ENCODE measurements at places on chromosomes 7 and 10. TPM values are rescaled to one million over a fixed set of nuclear protein-coding genes. Genes with fewer than 3 reads are reported as not detected.

ACSM6 gene
- not detected for total RNA-seq

DNA sequence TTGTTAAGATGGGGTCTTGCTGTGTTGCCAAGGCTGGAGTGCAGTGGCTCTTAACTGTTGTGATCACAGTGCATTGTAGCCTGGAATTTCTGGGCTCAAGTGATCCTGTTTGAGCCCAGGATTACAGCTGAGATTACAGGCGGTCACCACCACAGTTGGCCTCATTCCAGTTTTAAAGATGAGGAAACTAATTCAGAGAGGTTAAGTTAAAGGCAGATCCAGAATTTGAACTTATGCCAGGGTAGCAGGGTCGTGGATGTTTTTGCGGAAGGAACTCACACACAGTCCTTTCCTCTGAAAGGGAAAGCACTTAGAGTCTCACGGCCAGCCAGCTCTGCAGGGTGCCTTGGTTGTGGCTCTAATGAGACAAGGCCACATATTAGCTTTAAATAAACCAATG, 84.7 kb downstream of the MMRN2 start:
- DNase-seq, result no peak
- peaks cover 19% of the 10 kb centered on the region for H3K4me1 ChIP-seq
- H3K4me3 ChIP-seq, result no peak overlapping the region
- H3K36me3 ChIP-seq, result peaks cover 5% of the 10 kb centered on the region

- H3K27ac ChIP-seq, result peak overlapping the region; percentile 19
- no peak overlapping the region for H3K4me3 ChIP-seq
- H3K4me1 ChIP-seq, result no peaks in the 10 kb centered on the region
- DNase-seq, result no peak
- peaks cover 17% of the 10 kb centered on the region for H3K27me3 ChIP-seq
Observed at GRCh38 chr7:2663960-2664359, 24.0 kb upstream of the AMZ1 start.

GRCh38 chr10:49109669-49110340, 5.5 kb downstream of the VSTM4 start:
- no peak for DNase-seq
- H3K4me1 ChIP-seq, result peaks cover 1% of the 10 kb centered on the region
- no peak overlapping the region for H3K4me3 ChIP-seq
- H3K36me3 ChIP-seq, result no peaks in the 10 kb centered on the region
- H3K27me3 ChIP-seq, result peaks cover 32% of the 10 kb centered on the region
- no peak overlapping the region for H3K27ac ChIP-seq

DNA sequence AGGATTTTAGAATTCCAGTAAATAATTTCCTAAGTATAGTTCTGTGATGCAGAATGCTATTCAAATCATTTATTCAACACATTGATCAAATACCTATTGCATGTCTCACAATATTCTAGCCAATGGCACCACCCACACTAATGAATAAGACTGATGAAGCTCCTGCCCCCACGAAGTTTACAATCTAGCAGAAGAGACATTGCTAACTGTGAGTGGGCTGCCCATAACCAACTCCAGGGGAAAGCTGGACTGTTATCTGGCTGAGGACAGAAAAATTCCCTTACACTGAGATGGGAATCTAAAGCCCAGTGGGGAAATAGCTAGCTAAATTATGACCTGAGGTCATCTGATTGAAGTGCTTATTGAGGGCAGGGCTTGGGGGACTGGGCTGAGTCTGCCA, 128.8 kb upstream of the LYZL2 start:
- no peak overlapping the region for H3K27ac ChIP-seq
- H3K4me3 ChIP-seq, result no peak overlapping the region
- H3K36me3 ChIP-seq, result no peaks in the 10 kb centered on the region
- DNase-seq, result no peak
- H3K27me3 ChIP-seq, result peaks cover 12% of the 10 kb centered on the region

- H3K4me3 ChIP-seq, result no peak overlapping the region
- DNase-seq, result no peak
- peak overlapping the region; percentile 18 for H3K27ac ChIP-seq
Observed at GRCh38 chr10:28587970-28588290, 55.0 kb downstream of the WAC start.

DNA sequence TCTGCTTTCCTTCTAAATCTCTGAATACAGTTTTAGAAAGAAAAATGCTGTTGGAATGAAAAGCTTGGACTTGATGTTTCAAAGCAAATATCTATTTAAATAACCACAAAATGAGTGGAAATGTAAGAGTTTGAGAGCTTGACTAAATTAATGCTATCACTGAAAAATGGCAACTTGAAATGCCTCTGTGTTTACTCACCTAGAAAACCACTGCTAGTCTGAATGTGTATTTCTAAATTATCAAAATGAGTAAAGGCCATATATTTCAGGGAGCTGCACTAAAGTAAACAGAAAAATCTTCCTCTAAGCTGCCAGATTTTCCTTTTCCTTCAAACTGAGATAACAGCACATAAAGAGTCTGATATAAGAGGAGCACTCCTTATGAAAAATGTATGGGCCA, 87.9 kb downstream of the DPY19L1 start:
- no peak overlapping the region for H3K4me3 ChIP-seq
- H3K4me1 ChIP-seq, result no peaks in the 10 kb centered on the region

GRCh38 chr7:126411821-126412383, 840.8 kb downstream of the GRM8 start:
- no peaks in the 10 kb centered on the region for H3K36me3 ChIP-seq
- H3K4me1 ChIP-seq, result no peaks in the 10 kb centered on the region
- no peaks in the 10 kb centered on the region for H3K27me3 ChIP-seq
- no peak for DNase-seq

DNA sequence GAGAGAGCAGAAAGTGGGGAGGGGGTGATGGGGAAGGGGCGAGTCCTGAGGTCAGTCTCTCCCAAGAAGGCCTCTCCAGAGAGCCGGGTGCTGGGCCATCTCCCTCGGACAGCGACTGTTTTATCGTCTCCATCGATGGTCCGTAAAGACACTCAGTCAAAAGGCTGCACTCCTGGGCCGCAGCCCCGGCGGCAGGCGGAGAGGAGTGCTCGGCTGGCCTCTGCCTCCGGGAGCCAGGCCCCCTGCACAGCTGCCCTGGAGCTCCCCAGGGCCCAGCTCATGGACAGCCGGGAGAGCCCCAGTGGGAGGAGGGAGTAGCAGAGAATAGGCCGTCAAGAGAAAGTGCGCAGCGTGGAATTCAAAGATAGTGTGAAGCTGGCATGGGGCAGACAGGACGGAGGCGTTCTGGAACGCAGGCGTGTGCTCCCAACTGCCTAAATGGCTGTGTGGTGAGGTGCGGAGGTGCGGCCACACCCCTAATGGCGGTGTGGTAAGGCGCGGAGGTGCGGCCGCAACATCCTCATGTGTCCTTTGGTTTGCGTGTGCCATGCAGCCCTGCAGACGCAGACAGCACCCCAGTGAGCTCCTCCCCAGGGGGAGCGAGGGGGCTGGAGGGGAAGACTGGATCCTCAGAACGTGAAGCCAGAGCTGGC, 477.5 kb upstream of the FOXK1 start:
- DNase-seq, result no peak
- H3K27ac ChIP-seq, result peak overlapping the region; percentile 55
- H3K27me3 ChIP-seq, result no peaks in the 10 kb centered on the region
- H3K4me3 ChIP-seq, result peak overlapping the region; percentile 75
- peaks cover 4% of the 10 kb centered on the region for H3K36me3 ChIP-seq

GRCh38 chr7:120700796-120701195, 157.1 kb downstream of the TSPAN12 start:
- H3K36me3 ChIP-seq, result peaks cover 7% of the 10 kb centered on the region
- H3K4me3 ChIP-seq, result no peak overlapping the region
- peaks cover 29% of the 10 kb centered on the region for H3K4me1 ChIP-seq
- no peaks in the 10 kb centered on the region for H3K27me3 ChIP-seq
- no peak overlapping the region for H3K27ac ChIP-seq
- no peak for DNase-seq

- H3K27ac ChIP-seq, result no peak overlapping the region
- H3K27me3 ChIP-seq, result no peaks in the 10 kb centered on the region
- peaks cover 49% of the 10 kb centered on the region for H3K36me3 ChIP-seq
- H3K4me3 ChIP-seq, result no peak overlapping the region
- H3K4me1 ChIP-seq, result no peaks in the 10 kb centered on the region
Observed at GRCh38 chr7:107960272-107960671, 42.7 kb downstream of the LAMB1 start.

DNA sequence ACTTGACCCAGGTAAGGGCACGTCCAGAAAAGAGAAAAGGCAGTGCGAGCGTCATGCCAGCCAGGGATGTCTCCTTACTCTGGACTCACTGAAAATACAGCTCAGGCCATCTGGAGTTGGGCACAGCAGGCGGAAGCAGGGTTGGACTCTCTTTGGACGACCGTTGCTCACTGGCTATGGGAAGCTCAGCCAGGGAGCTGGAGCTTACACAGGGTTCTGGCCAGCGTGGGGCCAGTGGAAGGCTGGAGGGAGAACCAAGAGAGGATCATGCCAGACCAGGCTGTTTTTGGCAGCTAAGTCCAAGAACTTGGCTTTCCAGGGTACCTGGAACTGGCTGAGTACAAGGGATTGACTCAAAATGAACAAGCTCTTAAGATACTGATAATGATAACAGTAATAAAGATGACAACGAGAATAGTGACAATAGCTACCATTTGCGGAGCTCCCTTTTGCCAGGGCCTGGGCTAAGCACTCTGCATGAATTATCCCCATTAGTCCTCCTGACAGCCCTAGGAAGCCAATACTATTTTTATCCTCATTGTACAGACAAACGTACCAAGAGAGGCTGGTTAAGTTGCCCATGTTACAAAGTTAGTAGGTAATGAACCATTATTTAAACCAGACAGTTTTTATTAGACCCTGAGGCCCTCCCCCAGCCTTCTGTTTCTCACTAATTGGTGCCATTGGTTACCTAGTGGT, 177.6 kb downstream of the PTPN20 start:
- no peak for DNase-seq
- peaks cover 36% of the 10 kb centered on the region for H3K27me3 ChIP-seq
- no peaks in the 10 kb centered on the region for H3K4me1 ChIP-seq
- no peaks in the 10 kb centered on the region for H3K36me3 ChIP-seq
- H3K27ac ChIP-seq, result no peak overlapping the region

DNA sequence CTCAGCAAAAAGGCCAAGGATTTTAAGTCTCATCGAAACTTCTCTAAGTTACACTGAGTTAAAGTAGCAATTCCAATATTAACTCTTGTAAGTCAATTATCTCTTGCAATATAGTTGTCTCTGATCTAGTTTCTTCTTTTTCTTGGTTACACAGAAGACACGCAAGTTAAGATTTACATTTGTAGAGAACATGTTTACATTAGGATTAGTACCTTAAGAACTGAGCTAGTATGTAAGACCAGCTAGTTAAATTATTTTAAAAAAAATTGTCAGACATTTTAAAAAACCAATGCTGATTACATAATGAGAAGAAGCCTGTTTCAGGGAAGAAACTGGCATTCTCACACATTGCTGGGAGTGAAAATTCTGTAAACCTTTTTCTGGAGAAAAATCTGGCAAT, 31.4 kb downstream of the FRA10AC1 start:
- H3K36me3 ChIP-seq, result peaks cover 17% of the 10 kb centered on the region
- DNase-seq, result no peak
- no peaks in the 10 kb centered on the region for H3K27me3 ChIP-seq
- H3K4me1 ChIP-seq, result peaks cover 8% of the 10 kb centered on the region
- no peak overlapping the region for H3K4me3 ChIP-seq

DNA sequence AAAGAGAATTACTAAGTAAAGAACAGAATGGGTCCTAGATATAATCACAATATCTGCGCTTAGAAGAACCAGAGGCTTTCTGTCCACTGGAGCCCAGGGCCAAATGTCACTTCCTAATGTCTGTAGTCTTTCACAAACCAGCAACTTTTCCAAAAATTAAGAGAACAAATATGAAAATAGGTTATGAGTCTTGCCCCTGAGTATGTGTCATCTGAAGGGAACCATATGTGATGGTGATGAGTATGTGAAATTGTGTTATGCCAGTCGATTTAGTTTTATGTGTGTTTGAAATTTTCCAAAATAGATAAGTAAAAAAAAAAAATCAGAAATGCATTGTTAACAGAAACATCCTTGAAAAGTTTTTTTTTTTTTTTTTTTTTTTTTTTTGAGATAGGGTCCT, 15.4 kb upstream of the HTR5A start:
- no peak for DNase-seq
- H3K36me3 ChIP-seq, result no peaks in the 10 kb centered on the region
- no peak overlapping the region for H3K27ac ChIP-seq
- peaks cover 8% of the 10 kb centered on the region for H3K27me3 ChIP-seq
- peaks cover 2% of the 10 kb centered on the region for H3K4me1 ChIP-seq

GRCh38 chr10:36126076-36126475, 484.0 kb upstream of the FZD8 start:
- no peaks in the 10 kb centered on the region for H3K27me3 ChIP-seq
- no peak overlapping the region for H3K27ac ChIP-seq
- DNase-seq, result no peak
- no peaks in the 10 kb centered on the region for H3K4me1 ChIP-seq
- no peak overlapping the region for H3K4me3 ChIP-seq
- no peaks in the 10 kb centered on the region for H3K36me3 ChIP-seq

Measured in progenitor cell of endocrine pancreas (in vitro differentiated cells).